ENCODE measurements at places on chromosomes 5 and 9. TPM values are rescaled to one million over a fixed set of nuclear protein-coding genes. Genes with fewer than 3 reads are reported as not detected.

Gene IFNA17
- total RNA-seq, result not detected

Gene NMUR2
- total RNA-seq, result not detected

Gene SH2D3C
- 9.4 TPM for total RNA-seq

Gene ATOX1
- total RNA-seq, result 128 TPM

Gene PCDHB14
- total RNA-seq, result 2.7 TPM

Gene SLC6A19
- total RNA-seq, result not detected
